ENCODE measurements at places on chromosomes 4 and X.

DNA sequence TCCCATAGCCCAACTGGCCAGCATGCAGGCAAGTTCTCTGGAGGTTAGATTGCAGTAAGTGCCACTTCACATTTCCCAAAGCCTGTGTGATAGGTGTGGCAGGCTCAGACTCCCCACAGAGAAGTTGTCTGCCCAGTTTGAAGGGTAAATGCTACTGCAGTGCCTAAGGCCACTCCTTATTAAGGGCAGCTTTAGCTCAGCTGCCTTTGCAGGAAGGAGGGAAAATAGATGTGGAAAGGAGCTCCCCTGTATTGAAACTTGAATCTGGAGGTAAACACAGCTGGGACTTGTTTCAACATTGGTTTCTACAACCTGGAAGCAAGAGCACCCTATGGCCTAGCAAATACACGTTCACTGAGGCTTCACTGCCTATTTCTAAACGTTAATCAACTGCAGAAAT, 22.4 kb downstream of the NEXMIF start:
- no peak for DNase-seq

DNA sequence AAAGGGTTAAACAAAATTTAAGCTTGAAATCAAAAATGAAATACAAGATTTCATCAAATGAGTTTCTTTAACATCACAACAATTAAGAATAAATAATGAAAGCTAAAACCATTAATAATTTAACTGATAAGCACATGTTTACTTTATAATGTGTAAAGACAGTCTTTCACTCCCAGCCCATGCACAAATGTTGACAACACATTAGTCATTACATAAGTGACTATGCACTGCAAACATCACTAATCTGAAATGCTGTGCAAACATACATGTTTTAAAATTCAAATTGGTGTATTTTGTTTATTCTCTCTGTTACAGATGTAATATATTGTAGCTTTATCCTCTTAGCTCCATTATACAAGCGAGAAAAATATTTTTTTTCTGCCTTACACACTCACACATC, 220.6 kb upstream of the CPXCR1 start:
- no peak for DNase-seq

DNA sequence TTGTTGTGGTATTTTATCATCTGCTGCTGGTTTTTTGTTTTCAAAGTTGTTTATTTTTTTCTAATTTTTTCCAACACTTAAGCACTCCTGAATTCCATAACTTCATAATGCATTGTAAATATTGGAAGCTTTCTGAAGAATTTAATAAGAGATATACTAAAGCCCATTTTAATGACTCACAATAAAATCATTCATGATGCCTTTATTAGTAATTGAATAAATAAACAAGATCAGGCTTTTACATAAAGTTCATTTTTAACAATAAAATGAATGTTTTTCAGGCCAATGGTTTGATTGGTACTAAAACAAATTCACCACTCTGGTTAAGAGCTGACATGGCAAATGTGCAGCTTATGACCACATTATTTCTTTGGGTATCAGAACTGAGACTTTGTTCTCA, 408.2 kb upstream of the SMIM31 start:
- DNase-seq: no peak

DNA sequence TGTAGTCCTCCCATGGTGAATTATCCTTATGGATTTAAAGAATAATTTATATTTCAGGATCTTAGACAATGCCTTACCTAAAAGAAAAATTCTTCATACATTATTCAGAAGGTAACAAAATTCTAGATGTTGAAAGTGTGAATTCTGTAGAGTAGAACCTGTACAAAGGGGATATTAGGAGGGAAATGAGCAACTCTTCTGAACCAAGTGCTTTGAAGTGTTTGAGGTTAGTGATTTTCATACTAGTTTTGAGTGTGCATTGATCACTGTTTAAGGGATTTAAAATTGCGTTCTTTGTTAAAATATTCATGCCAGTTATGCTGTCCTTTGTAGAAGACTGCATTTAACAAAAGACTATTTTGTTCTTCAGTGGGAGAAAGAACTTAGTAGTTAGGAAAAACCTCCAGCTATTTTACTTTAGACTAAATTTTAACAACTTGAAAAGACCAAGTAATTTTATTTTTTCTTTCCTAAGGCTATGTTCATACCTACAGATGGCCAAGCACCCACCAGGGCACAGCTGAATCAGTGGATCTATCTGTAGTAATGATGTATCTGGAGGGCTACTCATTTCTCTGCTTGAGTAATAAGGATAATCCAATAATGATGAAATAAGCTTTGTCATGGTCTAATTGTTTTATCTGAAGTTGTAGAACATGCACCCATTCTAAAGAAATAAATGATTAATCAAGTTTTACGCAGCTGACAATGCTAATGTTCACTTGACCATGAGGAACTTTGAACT, 134.3 kb upstream of the RPS6KA6 start:
- no peak for DNase-seq

DNA sequence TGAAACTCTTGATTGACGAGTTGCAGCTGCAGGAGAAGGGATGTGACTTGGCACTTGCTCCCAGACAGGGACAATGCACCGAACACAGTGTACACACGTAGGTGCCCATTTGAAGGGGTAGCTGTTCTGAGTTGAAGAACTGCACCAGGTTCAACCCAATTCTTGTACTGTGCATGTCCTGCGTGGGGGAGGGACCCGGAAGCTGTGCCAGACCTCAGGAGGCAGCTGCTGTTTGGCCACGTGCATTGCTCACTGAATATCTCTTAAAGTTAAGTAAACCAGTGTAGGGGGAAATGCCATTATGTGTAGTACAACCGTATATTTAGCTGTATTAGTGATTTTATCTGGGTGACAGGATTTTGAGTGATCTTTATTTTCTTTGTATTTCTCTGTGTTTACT, 12.0 kb upstream of the RBBP7 start:
- DNase-seq: no peak

GRCh38 chr4:160928482-160928881, 1235.3 kb downstream of the FSTL5 start:
- DNase-seq: no peak

GRCh38 chr4:2927016-2927695, 36.0 kb downstream of the NOP14 start:
- no peak for DNase-seq

Data from activated CD8-positive, alpha-beta memory T cell treated with anti-CD3 and anti-CD28 coated beads for 4 hours (primary cell).